Activated CD4-positive, alpha-beta T cell treated with anti-CD3 and anti-CD28 coated beads, Interleukin-2, amount 50 U/mL, for 48 hours (primary cell): ENCODE measurements at places on chromosomes 1 and 21.

- DNase-seq, result no peak
Measured at GRCh38 chr21:45533846-45534635, 8.2 kb downstream of the SLC19A1 start.

DNA sequence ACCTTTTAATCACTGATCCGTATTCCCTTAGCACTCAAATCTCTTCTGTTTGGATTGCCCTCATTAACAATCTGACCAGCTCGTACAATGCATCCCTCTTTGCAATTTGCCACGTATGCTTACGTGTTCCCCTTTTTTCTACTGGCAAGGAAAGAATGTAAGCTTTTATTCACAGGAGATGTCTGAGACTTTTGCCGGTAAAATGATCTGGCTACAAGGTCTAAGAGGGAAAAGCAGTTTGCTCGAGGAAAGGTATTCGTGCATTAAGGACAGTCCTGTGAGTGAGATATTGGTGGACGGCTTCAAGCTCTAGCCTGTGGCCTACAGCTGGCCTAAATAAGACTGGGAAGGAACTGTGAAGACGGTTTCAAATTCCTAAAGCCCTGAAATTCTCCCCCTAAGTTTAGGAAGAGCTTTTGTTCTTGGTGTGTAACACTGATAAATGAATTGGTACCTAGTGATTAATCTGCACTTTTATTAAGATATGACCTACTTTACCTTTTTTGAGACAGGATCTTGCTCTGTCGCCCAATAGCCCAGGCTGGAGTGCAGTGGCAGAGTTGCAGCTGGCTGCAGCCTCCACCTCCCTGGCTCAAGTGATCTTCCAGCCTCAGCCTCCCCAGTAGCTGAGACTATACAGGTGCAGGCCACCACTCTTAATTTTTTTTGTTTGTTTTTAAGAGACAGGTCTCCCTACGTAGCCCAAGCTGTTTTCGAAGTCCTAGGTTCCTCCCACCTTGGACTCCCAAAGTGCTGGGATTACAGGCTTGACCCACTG is 895 bp upstream of the UBR4 start:
- DNase-seq, result no peak

GRCh38 chr21:39715804-39716397 is 29.1 kb upstream of the IGSF5 start:
- DNase-seq, result peak; percentile 50

GRCh38 chr1:39981385-39981784 is 26.4 kb downstream of the MFSD2A start:
- DNase-seq, result no peak

DNA sequence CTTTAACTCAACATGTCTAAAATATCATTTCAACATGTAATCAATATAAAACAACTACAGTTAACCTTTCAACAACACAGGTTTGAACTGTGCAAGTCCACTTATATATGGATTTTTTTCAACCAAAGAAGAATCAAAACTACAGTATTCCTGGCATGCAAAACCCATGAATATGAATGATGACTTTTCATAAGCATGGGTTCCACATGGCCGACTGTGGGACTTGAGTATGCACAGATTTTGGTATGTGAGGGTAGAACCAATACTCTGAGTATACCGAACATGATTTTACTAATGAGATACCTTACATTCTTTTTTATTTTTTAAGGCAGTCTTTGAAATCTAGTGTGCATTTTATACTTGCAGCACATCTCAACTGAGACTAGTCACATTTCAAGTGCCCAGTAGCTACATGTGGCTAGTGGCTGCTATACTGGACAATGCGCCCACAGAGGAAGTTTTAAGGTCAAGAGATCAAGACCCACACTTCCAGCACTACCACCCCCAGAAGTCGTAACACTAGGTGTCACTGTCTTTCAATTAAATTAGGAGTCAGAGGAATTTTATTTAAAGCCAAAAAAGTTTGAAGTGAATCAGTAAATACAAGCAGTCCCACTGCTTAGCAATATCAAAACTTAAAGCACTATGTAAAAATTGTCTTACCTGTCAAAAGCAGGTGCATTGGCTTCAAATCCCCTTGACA is 40.0 kb downstream of the SYNJ1 start:
- no peak for DNase-seq

- DNase-seq, result peak; percentile 88
Measured at GRCh38 chr1:51990478-51990965, at the start of gene RAB3B. Gene RAB3B, minus strand, starts transcription at chr1:51990700. Its CDS starts 13,583 bp downstream, at chr1:51977117.

GRCh38 chr1:18957532-18958300 is 1.2 kb upstream of the IFFO2 start:
- no peak for DNase-seq

- no peak for DNase-seq
Measured at GRCh38 chr1:154730259-154730658, 122.3 kb upstream of the ADAR start.

GRCh38 chr1:186519982-186520381 is 59.1 kb upstream of the PDC start:
- DNase-seq, result no peak

GRCh38 chr1:53536606-53537005 is 77.4 kb downstream of the DMRTB1 start:
- no peak for DNase-seq
